ENCODE measurements at places on chromosomes 6 and 20.
A peak's percentile ranks its signal among the peaks of the same experiment; 100 is the strongest.

DNA sequence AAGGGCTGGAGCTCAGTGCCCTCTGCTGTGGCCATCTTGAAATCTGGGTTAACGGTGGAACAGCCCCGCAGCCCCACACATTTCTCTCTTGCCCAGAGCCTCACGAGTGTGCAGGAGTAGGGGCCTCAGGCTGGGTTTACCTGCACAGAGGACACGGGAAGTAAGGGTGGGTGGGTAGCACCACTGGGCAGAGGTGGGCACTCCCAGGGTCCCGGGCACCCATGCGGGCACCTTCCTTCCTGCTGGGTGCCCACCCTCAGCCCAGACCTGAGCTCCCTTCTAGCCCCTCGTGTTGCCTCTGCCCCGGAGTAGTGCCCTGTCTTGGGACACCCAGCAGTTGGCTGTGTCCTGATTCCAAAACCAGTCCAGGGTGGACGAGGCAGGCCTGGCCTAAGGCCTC is 11.2 kb downstream of the COL9A3 start:
- no peak for DNase-seq

GRCh38 chr20:40675599-40676221 is 13.3 kb downstream of the MAFB start:
- DNase-seq: no peak

- DNase-seq: peak; percentile 31
These were observed 68.7 kb downstream of the SYTL3 start for GRCh38 chr6:158718461-158719046.

DNA sequence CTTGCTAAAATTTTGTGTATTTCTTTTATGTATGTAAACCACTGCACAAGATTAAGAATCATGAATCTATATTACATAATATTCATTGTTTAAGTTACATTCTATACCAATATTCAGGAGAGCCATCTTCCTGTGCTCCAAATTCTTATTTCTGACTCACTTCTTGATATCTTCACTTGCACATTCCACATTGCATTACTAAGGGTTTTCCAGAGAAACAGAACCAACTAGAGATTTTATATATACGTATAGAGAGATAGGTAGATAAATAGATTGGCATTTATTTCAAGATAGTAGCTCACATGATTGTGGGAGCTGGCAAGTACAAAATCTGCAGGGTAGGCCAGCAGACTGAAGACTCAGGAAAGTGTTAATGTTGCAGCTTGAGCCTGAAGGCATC is 222.2 kb upstream of the PRSS16 start:
- DNase-seq: no peak

GRCh38 chr6:125236536-125237327 is 65.0 kb downstream of the HDDC2 start:
- DNase-seq: no peak

GRCh38 chr6:16512544-16513290 is 248.5 kb downstream of the ATXN1 start:
- DNase-seq: no peak

- no peak for DNase-seq
These were observed 38.7 kb downstream of the STAU1 start for GRCh38 chr20:49149281-49150045.

DNA sequence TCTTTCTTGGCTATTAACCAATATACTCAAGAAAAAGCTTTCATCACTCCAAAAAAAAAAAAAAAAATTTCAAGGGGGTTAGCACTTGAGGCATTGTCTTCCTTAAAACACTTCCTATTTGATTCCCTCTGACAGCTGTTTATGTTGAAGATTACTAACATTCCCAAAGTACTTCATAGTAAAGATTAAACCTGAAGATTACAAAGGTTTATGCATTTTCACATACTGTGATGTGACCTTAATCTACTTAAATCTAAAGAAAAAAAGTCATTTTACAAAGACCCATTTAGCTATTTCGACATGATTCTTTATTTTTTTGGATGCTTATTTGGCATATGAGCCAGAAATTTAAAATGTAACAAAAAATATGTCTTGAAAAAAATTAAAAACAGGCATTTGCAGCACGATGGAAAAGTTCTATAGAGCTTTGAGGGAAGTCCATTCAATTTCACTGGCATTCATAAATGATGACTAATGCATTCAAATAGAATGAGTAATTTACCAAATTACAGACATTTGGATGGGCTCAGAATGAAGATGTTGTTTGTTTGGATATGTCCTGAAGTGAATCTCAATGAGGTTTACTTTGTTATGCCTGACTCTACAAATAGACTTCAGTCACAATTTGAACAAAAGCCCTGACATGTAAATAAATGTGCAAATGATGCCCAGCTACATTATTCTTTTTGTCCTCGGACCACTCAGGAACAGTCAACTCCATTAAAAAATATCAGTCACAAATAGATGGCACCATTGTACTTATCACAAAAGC is 674.6 kb upstream of the MARCKS start:
- no peak for DNase-seq

GRCh38 chr6:25972128-25972527 is 9.5 kb downstream of the TRIM38 start:
- no peak for DNase-seq

DNA sequence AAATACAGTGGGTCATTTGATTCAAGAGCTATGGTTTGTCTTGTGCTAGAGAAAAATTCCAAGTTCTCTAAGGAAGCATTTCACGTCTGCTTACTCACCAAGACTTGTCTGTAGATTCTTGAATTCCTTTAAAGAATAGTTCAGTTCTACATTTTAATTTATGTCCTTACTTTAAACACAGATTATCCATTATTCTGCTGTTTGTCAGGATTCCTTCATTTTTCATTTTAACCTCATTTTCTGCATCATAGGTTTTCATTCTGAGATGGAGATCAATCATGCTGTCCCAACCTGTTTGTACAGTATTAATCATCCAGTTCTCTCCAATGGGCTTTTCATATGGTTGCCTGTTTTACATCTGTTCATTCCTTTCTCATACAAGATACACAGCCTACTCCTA is 24.5 kb upstream of the POPDC3 start:
- DNase-seq: no peak

DNA sequence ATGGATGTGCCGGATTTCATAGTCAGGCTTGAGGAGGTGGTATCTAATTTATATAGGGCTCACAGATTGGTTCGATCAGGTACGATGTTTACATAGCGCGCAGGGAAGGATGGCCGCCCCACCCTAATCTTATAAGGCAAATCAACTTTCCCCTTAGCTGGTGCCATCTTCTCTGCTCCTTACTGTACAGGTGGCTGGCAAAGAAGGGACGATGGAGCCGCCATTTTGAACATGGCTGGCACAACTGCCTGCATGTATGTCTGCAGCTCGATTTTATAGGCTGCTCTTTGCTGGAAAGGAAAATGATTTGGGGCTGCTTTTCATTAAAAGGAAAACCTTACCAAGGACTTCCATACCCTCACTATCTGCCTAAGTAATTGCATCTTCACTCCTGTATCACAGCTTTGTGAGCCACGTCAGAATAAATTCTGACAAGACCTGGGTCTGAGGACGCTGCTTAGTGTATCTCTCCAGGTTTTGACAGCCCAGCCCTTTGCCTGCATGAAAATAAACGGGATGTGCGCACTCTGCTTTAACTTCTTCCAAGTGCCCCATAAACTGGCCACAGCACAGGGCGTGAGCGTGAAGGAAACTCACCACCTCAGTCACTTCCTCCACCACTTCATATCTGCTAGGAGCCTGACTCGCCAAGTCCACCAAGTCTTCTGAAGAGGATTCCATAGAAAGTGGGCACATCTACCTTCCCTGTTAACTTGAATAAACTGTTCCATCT is 109.4 kb upstream of the ARMC2 start:
- DNase-seq: no peak

- peak; percentile 29 for DNase-seq
These were observed 278.4 kb downstream of the LRFN2 start for GRCh38 chr6:40308533-40309306.

GRCh38 chr20:34639755-34640222 is 37.1 kb downstream of the PIGU start:
- no peak for DNase-seq

- DNase-seq: no peak
These were observed 251.2 kb downstream of the GJA1 start for GRCh38 chr6:121686611-121687023.

GRCh38 chr20:61370841-61371303 is 118.8 kb downstream of the CDH4 start:
- DNase-seq: no peak

GRCh38 chr6:26329763-26330511 is 35.1 kb upstream of the BTN3A2 start:
- peak; percentile 82 for DNase-seq

DNA sequence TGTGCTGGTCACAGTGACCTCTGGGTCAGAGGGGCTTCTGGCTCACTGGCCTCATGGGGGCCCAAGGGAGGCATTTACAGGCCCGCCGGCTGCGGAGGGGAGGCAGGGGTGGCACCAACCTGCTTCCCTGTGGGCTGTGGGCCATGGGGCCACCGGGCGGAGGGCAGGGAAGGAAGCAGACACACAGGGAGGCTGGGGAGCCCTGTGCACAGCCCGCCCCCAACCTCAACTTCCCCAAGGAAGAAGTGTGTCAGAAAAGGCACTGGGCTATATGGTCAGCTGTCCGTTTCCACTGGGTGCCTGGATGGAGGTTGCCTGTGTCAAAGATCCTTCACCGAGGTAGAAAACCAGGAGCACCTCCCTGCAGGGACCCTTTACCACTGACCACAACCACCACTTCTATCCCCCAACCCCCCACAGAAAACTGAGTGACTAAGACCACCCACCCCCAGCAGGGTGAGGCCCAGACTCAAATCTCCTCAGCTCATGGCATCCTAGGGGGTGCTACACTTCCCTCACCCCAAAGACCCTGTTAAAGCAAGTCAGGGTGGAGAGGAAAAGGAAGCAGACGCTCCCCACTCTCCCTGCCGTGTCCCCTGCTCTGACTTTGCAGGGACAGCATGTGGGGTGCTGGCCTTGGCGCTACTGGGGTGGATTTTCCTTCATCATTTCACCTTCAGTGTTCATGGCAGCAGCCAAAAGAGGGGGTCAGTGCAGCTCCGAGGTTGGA is 5.6 kb downstream of the CST3 start:
- DNase-seq: no peak

- no peak for DNase-seq
These were observed 271.3 kb downstream of the KIF16B start for GRCh38 chr20:16301986-16302385.

GRCh38 chr6:111794727-111795452 is 78.4 kb downstream of the FYN start:
- DNase-seq: peak; percentile 60

GRCh38 chr6:10587656-10588406 is 66.7 kb downstream of the GCNT2 start:
- peak; percentile 18 for DNase-seq

GRCh38 chr20:4788314-4788713 is 66.6 kb downstream of the PRND start:
- no peak for DNase-seq

DNA sequence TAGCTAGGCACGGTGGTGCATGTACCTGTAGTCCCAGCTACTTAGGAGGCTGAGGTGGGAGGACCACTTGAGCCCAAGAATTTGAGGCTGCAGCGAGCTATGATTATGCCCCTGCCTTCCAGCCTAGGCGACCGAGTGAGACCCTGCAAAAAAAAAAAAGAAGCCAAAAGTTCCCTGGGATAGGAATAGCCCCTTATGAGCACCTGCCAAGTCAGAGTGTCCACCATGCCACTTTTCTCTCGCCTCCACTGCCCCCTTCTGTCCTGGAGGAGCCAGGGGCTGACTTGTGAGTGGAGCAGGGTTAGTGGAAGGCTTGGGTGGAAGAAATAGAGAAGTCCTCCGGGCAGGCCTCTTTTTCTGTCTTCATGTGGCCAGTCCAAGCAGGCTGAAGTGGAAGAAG is 12.1 kb upstream of the DDX27 start:
- no peak for DNase-seq

- DNase-seq: no peak
These were observed 64.5 kb upstream of the TNFAIP3 start for GRCh38 chr6:137802408-137803182.

GRCh38 chr20:11454966-11455799 is 462.5 kb upstream of the BTBD3 start:
- no peak for DNase-seq

- DNase-seq: no peak
These were observed 37.1 kb downstream of the QRSL1 start for GRCh38 chr6:106666282-106667021.

DNA sequence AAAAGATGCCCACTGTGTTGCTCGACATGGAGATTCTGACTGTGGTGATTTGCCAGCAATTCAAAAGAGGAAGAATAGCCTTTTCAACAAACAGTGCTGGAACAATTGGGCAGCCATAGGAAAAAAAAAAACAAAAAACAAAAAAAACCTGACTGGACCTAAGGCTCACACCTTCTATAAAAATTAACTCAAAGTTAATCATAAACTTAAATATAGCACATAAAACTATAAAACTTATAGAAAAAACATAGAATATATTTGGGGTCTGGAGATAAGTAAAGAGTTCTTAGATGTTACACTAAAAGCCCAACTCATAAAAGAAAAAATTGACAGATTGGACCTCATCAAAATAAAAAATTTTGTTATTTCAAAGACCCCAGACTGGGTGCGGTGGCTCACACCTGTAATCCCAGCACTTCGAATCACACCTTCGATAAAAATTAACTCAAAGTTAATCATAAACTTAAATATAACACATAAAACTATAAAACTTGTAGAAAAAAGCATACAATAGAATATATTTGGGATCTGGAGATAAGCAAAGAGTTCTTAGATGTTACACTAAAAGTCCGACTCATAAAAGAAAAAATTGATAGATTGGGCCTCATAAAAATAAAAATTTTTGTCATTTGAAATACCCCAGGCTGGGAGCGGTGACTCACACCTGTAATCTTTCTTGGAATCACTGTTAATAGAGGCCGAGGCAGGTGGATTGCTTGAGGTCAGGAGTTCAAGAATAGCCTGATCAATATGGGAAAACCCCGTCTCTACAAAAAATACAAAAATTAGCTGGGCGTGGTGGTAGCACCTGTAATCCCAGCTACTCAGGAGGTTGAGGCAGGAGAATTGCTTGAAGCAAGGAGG is 115.6 kb upstream of the FAM83B start:
- no peak for DNase-seq

DNA sequence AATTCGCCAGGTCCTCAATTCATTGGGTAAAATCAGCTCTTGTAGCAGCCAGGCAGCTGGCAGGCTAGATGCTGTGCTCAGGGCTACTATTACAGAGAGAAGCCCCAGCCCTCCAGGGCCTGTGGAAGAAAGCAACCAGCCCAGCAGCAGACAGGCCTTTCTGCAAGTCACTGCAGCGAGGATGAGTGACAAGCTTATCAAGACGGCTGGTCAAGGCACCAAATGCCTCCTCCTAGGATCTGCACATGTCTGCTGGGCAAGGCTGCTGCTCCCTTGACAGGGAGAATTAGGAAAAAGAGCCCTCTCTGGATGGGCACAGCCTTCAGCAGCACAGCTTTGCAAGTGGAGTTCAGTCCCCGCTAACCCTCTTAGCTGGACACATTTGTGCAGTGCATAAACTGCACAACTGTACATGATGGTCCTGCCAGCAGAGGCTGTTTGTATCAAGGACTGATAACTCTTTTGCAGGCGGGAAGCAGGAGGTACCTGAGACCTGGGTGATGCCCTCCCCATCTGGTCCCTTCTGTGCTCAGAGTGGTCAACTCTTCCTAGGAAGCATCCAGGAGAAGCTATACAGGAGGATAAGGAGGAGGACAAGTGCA is 89.9 kb downstream of the CDC5L start:
- no peak for DNase-seq

- no peak for DNase-seq
These were observed 33.1 kb upstream of the MCUR1 start for GRCh38 chr6:13847326-13848050.

All from natural killer cell (primary cell).